Left ventricle myocardium superior (tissue), 1 donor: ENCODE measurements at places on chromosomes 4 and X.

- DNase-seq = no peak
Observed at GRCh38 chr4:168811207-168811606, 198.8 kb downstream of the CBR4 start.

- no peak for DNase-seq
Observed at GRCh38 chr4:42638993-42639392, 17.9 kb downstream of the ATP8A1 start.

DNA sequence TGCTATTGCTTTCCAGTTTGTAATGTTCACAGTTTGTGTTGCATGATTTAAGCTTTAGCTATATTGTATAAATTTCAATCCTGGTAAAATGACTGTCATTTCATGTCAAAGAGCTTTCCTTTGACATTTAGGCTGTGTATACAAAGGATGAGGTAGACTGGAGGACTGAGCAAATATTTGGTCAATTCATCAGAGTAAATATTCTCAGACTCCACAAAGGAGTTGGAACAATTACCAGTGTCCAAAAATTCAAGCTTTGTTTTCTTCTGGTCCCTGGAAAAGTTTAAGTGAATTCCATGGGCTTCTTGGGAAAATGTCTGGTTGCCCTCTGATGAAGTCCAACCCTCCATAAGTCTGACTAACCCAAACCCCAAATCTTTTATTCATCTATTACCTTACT, 682.4 kb downstream of the DACH2 start:
- DNase-seq = no peak

GRCh38 chrX:33195698-33196097, 15.7 kb downstream of the DMD start:
- DNase-seq = no peak

DNA sequence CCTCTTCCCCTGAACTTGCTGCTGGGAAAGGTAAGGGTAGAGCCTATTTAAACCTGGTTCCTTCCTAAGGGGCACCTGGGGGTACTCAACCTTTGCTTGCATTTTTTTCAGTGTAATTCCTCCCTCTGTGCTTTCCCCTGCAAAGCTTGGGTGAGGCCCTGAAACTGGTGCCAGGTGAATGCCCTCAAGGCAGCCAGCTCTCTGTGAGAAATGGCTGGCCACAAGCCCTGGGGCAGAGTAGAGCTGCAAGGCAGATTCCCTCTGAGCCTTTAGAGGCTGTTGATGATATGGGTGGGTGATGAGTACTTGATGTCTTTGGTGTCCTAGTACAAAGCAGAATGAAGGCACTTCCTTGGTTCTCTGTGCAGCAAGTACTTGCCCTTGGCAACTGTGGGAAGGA, 125.4 kb upstream of the DGKK start:
- DNase-seq = no peak

- DNase-seq = no peak
Observed at GRCh38 chrX:119826399-119826959, 26.3 kb downstream of the UPF3B start.

- no peak for DNase-seq
Observed at GRCh38 chr4:40337051-40337450, 1.9 kb downstream of the CHRNA9 start.

DNA sequence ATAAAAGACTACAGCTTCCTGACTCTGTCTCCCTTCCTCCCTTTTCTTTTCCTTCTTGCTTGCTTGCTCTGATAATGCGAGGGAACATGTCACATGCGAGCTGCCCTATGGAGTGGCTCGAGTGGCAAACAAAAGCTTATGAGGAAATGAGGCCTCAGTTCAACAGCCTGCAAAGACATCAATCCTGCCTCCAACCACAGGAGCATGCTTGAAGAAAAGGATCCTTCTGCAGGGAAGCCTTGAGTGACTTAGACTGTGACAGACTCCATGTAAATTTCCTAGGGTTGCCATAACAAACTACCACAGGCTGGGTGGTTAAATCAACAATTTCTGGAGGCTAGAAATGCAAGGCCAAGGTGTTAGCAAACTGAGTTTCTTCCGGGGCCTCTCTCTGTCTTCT, 152.5 kb downstream of the NR3C2 start:
- no peak for DNase-seq

- no peak for DNase-seq
Observed at GRCh38 chr4:98474408-98474844, 184.0 kb downstream of the TSPAN5 start.

GRCh38 chr4:142818476-142818875, 27.6 kb downstream of the INPP4B start:
- no peak for DNase-seq

GRCh38 chr4:22413471-22413870, 102.4 kb downstream of the ADGRA3 start:
- no peak for DNase-seq

DNA sequence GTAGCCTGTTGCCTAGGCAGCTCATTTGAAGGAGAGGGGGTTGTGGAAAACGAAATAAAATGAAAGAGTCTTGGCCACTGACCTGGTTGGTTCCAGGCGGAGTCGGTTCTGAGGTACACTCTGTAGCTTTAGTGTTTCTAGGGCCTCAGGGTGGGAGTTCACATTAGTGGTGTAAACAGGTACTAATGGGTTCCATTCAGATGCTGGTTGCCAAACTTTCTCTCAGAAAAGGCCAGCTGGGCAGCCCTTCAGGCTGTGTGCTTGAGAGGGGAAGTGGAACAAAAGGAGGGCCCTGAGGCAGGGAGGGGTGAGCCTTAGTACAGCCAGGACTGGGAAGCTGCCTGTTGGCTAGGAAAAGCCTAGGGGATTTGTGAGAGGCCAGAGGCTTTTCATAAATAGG, 24.8 kb downstream of the NHSL2 start:
- peak; percentile 36 for DNase-seq

DNA sequence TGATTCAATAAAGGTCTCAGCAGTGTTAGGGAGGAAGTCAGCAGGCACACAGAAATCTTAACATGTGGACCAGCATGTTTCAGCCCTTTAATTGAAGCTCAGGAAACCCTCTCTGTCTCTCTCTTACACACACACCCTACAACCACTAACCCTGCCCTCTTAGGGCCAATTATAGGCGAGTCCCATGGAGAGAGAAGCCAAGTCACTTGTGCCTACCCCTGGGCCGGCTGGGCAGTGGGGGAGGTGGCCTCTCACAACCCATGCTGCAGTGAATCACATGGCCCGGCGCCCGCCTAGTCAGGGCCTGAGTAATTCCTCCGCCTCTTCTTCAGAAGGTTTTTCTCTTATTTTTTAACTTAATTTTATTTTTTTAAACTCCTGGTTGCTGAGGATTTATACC, 3.7 kb downstream of the FGD1 start:
- peak; percentile 45 for DNase-seq

DNA sequence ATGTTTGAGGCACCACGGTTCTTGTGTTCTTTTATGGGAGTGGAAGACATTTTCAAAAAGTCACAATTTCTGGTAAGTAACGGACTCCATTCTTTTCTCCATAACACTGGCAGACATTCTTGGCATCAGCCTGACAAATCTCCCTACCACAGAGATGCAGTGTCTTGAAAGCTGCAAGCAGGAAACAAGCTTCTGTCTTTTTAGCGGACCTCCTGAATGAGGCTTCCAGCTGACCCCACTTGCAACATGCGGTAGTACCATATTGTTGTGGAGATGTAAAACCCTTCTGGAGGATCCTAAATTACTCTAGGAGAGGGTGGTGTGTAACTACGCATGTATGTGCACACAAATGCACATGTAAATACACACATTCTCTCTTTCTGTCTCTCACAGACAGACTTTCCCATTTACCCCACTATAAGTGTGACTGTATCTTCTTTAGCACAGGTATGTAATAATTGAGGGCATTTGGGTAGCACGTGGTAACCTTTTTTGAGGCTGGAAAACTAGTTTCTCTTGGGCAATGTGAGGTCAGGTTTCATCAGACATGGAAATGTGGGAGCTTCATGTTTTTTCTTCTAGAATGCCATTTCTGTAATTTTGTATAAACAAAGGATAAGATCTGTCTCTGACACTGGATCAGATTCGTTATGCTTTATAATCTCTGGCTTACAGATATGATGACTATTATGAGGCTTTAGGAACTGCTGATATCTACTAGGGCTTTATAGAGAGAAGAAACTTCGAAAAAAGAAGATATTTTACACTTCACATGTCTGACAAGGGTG, 130.1 kb downstream of the MGST2 start:
- DNase-seq = no peak

GRCh38 chr4:158291334-158292055, 81.2 kb downstream of the TMEM144 start:
- DNase-seq = no peak

GRCh38 chr4:119139822-119140252, 4.2 kb downstream of the MYOZ2 start:
- no peak for DNase-seq

- no peak for DNase-seq
Observed at GRCh38 chr4:6085028-6085690, 66.9 kb upstream of the C4orf50 start.

DNA sequence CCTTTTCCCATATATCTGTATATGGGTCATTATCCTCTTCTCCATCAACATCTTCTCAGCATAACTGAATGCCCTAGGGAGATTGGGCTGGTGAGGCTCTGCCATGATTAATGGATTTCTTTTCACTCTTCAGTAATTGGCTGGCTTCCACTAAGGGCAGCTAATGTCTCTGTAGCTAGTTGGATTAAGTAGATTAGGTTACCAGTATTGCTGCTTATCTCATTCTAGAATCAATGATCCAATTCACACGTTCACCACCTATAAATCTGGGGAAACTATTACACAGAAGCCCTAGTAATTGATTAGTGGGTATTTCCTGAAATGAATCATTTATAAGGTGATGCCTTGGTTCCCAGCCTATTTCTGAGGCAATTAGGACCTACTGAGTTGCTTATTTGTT, 94.8 kb downstream of the KDR start:
- no peak for DNase-seq

DNA sequence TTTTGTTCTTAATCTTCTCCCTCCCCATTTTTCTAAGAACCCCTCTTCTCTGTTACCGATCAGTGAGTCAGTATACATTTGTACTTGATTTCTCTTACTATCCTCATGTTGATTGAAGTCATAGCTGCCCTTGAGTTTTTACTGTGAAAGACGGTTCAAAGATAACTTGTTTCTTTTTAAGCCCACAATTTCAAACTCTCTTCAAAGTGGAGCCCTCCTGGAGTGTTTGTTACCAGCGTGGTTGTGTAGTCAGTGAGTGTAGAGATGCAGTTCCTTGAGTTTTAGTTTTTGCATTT, 7.9 kb downstream of the PPP1R3F start:
- no peak for DNase-seq

DNA sequence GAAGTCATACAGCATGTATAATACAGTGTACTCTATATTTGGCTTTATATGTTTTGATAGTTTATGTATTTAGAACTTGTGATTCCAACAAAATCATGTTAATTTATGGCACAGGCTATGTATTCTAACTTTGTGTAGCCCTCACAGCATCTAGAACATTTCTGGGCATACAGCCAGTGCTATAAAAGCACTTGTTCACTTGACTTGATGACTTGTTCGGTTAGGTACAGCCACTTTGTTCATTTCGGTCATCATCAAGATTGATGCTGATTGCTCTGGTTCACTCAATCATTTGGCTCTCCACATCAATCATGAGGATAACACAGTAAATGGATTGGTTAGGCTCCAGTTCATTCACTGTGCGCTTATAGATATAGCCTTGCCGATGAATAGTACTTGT, 97.6 kb upstream of the IRS4 start:
- no peak for DNase-seq

- no peak for DNase-seq
Observed at GRCh38 chrX:118523920-118524319, 28.3 kb downstream of the DOCK11 start.

GRCh38 chrX:119071381-119071780, 1.4 kb upstream of the CT47C1 start:
- no peak for DNase-seq

DNA sequence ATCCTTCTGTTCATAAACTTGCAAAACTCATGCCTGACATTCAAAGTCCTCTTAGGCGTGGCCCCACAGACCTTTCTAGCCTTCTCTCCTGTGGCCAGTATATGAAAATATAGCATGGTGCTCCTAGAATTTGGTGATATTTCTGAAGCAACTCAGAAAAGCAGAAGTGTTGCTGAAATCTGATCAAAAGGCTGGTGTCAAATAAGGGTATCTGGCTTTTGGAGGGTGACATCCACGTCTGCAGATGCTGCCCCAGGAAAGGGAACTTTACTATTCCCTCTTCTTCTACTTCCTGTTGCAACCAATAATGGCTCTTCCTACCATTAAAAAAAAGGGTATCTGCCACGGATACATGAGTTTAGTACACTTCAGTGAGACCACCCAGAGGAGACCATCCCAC, 83.9 kb upstream of the RPS6KA3 start:
- DNase-seq = no peak

DNA sequence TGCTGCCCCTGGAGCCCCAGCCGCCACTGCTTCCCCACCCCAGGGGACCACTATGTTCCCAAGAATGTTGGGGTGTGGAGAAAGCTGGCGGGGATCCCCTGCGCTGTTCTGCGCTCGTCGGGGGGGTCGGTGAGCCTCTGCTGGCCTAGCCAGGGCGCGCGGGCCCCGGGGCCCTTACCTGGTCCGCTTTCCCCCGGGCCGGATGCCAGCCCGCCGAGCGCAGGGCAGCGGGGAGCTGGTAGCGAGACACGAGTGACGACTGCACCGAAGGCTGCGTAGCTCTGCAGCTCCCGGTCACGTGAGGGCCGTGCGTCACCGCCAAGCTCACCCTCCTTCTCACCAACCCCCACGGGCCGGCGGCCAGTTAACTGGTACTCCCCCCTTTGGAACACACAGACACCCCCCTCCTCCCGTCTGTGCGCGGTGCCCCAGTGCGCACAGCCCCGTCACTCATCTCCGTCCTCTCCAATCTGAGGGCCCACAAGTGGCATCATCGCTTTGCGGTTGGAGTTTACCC, at the start of gene BEX1:
BEX1 (minus strand) TSS at position 254 of the 517 bp plus-strand sequence. CDS start 897 bp downstream, outside the sequence.
- peak; percentile 31 for DNase-seq

DNA sequence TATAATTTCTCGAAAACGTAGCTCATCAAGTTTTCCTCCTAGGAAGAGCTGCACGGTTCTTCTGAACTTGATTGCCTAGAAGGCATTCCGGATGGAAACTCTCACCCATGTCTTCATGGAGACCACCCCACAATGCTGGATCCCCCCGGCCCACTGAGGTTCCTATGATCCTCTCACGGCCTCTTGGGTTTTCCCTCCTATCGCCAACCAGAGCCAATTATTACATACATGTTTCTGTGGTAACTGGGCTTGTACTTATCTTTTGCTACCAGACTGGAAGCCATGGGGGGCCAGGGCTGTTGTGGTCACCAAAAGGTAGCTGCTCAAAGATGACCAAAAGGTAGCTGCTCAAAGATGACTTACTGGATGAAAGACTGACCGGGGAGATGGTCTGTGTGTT, 131.5 kb downstream of the AFAP1 start:
- DNase-seq = no peak

DNA sequence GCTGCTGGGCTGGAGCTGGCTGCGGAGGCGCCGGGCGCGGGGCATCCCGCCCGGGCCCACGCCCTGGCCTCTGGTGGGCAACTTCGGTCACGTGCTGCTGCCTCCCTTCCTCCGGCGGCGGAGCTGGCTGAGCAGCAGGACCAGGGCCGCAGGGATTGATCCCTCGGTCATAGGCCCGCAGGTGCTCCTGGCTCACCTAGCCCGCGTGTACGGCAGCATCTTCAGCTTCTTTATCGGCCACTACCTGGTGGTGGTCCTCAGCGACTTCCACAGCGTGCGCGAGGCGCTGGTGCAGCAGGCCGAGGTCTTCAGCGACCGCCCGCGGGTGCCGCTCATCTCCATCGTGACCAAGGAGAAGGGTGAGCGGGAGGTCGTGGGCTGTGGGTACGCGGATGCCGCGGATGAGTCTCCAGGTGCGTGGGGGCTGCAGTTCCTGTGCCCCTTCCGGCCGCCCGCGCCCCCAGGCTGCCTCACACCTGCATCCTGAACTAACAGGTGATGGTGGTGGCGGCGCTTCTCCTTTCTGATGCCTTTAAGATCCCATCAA, 499 bp downstream of the CYP2U1 start:
- DNase-seq = no peak

- no peak for DNase-seq
Observed at GRCh38 chr4:182567119-182567518, 323.9 kb downstream of the TENM3 start.
